Stimulated activated CD4-positive, alpha-beta T cell treated with anti-CD3 and anti-CD28 coated beads, Interleukin-12 subunit alpha, Interleukin-12 subunit beta, amount 100 ng/mL, for 24 hours (primary cell): ENCODE measurements at places on chromosomes 1 and 21.
A peak's percentile ranks its signal among the peaks of the same experiment; 100 is the strongest.

- DNase-seq: no peak
These were observed 41.7 kb upstream of the IFFO2 start for GRCh38 chr1:18998016-18998724.

DNA sequence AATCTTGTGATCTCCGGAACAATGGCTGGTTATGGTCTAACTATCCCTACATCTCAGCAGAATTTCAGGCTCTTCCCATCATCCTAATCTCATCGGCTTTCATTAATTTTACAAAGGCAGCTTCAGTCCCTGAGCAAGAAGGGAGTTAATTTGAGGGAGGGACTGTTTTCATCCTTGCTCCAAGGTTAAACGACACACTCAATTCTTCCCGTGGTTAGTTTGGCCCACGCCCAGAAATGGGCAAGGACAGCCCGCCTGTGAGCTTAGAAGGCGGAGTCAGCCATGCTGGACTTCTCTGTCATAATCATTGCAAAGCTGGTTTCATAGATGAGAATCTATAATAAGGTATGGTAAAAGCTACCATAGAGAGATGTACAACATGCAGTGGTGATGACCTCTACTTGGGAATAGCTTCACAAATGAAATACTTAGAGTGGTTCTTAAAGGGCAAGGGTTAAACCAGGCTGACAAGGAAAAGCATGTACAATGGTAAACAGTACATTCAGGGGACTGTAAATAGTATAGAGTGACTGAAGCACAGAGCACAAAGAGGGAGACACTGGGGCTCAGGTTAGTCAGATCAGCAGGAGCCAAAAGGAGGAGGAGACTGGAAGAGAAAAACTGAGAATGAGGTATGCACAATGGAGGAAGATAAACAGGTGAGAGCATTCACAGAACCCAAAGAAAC lies 108.8 kb downstream of the SMYD3 start:
- DNase-seq: no peak

DNA sequence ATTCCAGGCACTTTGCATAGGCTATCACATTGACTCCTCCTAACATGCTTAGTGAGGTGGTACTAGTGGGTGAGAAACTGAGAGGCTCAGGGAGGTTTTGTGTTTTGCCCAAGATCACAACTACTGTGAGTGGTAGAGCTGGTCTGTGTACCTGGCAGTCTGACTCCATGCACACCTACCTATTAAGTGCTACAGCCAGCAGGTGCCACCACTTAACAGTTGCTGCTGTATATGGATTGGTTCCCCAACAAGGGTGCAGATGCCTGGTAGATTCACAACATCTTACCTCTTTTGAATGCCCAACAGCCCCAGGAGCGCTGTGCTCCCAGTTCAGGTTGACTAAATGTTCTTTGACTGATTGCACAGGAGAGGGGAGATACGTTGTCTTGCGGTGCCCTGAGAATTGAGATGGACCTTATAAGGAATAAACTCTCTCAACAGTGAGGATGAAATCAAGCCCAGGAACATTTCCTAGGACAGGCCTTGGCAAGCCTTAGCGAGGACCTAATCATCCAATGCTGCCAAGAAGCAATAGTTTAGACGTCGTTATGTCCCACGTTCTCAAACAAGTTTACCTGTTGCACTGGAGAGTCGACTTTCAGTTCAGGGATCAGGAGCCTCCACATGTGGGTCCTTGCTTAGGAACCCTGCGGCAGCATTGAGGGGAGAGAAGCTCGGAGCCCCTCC lies 78.9 kb upstream of the F3 start:
- DNase-seq: no peak

- no peak for DNase-seq
These were observed 58.6 kb downstream of the MDM4 start for GRCh38 chr1:204574865-204575163.

GRCh38 chr1:154324241-154324640 lies 1.1 kb upstream of the ATP8B2 start:
- DNase-seq: no peak

- DNase-seq: no peak
These were observed 36.2 kb downstream of the ACOT7 start for GRCh38 chr1:6357243-6357936.

DNA sequence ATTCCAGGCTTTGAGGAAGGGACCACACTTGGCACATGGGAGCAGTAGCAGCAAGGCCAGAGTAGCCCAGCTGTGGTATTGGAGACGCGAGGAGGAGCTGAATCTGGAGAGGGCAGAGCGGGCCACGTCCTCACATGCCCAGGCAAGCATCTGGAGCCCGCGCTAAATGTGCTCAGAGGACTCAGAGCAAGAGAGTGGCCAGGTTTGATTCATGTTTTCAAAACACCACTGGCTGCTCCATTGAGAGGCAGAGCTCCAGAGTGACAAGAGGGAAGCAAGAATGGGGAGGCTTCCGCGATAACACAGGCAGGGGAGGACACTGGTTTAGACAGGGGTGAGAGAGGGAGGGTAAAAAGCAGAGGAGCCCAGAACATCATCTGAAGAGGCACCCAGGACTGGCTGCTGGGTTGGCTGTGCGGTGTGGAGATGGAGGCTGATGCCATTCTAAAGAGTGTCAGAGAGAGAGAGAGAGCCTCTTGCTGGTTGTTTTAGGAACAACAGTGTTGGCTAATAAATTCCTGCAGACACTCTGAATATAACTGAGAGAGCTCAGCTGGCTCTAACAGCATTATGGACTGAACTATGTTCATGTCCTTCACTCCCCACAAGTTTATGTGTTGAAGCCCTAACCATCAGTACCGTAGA lies 32.3 kb downstream of the RCAN1 start:
- DNase-seq: no peak

- DNase-seq: no peak
These were observed 11.6 kb downstream of the GPX7 start for GRCh38 chr1:52613636-52614373.

DNA sequence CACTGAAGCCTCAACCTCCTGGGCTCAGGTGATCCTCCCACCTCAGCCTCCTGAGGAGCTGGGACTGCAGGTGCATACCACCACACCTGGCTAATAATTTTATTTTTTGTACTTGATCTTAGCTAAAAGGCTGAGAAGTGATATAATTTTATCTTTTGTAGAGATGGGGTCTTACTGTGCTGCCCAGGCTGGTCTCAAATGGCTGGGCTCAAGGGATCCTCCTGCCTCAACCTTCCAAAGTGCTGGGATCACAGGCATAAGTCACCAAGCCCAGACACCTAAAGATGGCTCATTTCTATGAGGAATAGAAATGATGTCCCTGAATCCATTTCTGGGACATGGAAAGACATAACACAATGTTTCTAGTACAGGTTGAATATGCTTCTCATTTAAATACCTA lies 57.8 kb downstream of the TOMM20 start:
- no peak for DNase-seq

DNA sequence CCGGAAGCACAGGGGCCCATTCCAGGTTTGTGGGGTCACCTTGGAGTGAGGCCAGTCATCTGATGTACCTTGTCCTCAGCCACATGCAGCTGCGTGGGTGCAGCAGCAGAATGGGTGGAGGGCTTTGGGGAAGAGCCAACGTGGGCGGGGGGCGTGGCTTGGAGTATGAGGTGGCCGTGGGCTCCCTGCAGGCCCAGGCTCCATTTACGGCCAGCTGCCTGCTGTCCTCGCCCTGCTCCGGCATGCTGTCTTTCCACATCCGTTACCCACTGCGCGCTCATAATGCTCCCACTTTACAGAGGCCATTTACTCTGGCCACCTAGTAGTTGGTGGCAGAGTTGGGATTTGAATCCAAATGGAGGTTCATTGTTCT lies 27.8 kb upstream of the TINAGL1 start:
- DNase-seq: no peak

DNA sequence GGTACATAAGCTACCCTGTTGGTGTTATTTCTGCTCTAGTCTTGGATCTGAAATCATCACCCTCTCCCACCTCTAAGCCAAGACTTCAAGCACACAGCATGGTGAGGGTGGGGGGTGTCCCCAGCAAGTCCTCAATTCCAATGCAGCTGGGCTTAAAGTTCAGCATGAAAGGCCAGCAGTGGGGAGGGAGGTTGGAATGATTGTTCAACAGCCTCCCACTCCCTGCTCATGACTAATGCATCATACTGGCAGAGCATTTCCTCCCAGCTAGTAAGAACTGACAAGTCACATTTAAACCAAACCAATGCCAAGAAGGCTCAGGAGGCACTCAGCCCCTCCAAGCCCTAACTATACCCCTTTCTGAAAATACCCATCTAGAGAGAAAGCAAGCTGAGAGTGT lies 50.1 kb downstream of the TIAM1 start:
- peak; percentile 40 for DNase-seq

DNA sequence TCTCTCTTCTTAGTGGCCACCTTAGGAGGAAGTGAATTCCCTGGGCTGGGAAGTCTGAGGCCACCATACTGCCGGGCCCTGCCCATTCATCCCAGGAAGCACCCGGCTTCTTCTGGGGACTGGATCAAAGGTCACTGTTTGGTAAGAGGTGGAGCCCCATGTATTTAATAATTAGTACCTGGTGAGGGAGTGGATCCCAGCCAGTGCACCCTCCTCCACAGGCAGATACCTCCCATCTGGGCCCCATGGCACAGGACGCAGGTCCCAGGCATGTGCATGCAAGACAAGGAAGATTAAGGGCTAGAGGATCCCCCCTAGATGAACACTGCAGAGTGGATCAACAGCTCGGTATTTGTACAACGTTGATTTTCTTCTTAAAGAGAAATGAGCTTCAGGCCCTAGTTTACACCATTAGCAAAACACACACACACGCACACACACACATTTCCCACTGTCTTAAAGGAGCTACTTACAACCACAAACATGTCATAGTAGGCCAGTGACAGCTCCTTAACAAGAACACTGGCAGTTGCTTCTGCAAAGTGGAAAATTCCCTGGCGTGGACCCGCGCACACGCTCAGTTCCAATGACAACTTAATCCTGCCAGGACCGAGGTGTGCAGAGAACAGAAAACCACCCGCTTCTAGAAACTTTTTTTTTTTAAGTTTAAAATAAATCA lies 90.7 kb downstream of the MRPL37 start:
- DNase-seq: no peak

DNA sequence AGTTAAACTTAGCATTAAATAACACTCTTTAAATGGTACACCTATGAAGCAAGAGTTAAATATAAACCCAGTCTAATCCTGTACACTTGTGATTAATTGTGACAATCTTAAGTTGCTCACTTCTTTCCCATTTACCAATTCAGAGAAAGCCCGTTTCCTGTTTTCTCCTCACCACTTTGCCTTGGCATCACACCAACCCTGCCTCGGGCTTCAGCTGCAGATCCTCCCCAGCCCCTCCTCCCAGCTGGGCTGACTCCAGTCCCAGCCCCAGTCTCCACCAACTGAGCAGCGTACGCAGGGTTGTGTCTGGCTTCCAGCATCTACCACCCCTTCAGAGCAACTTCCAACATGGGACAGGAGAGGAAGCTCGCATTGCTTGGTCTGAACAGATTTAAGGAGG lies 4.1 kb downstream of the PYCR2 start:
- DNase-seq: peak; percentile 15

DNA sequence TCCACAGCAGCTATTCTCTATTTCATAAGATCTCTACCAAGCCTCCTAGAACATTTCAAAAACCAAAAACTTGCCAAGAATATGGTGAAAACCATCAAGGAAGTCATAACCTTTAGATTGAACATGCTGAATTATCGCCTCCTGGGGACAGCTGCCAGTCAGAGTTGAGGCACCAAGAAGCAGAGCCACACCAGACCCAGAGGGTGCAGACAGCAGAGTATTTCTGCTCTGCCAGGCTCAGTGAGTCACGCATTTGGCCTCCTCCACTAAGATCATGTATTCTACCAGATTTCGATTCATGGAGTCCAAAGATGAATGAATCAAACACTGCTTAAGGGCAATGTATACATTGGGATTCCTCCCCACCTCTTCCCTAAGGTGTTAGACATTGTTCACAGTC lies 2.1 kb downstream of the F3 start:
- DNase-seq: no peak

- DNase-seq: no peak
These were observed 9.8 kb downstream of the PAX7 start for GRCh38 chr1:18640228-18641004.

DNA sequence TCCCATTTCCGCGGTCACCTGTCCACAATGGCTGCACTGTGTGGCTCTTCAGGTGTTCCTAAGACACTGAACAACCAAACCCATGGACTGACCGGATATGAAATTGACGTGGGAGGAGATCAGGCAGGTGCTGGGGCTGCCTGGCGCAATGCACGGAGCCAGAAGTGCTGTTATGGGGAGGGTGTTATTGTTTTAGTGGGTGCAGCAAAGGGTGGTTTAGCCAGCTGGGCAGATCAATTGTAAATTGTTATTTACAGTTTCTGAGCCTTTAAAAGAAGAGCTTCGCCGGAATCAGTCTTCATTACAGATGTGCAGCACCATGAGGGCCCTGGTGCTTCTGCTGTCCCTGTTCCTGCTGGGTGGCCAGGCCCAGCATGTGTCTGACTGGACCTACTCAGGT lies at the start of gene CA6:
Gene CA6 (plus strand): TSS at position 301 of the 400 bp plus-strand sequence. CDS start 19 bp downstream, at position 320.
- no peak for DNase-seq

GRCh38 chr1:20381045-20381641 lies 90.5 kb downstream of the VWA5B1 start:
- DNase-seq: no peak

- no peak for DNase-seq
These were observed 341.0 kb upstream of the NEGR1 start for GRCh38 chr1:72623299-72623708.

DNA sequence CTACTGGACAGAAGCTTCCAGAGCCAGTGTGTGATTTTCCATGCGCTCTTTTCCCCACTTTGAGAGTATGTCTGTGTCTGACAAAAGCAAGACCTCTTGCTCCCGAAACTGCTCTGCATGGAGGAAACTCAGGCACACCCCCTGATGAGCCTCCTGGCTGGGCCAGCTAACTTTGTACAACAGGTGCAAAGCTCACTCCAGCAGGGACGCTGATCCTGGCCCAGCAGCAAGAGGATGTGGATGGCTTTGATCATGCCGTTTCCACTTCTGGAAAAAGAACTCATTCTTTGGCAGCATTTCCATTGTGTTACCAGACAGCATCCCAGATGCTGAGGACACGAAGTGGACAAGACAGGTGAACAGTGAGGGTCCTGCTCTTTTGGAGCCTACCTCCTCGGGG lies 103.1 kb downstream of the TLR5 start:
- no peak for DNase-seq

- no peak for DNase-seq
These were observed 165.9 kb downstream of the KCNT2 start for GRCh38 chr1:196442366-196442765.

DNA sequence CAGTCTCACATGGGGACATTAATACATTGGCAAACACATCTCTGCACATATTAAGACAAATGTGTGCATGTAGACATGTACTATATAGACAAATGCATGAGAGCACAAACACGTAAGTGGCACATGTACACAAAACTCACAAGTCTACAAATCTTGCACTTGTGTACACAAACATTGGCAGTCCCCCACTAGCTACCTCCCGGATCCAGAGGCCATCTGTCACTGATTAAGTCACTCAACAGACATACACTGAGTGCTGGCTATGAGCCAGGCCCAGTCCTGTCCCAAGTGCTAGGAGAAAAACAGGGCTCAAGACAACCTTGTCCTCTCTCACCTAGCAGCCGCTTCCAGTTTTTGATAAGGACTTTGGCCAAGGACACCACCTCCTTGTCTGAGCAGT lies 7.0 kb downstream of the TCEA3 start:
- DNase-seq: no peak
